Non-pigmented ciliary epithelial cell (primary cell): ENCODE measurements at places on chromosomes 13 and 19.
A peak's percentile ranks its signal among the peaks of the same experiment; 100 is the strongest.

DNA sequence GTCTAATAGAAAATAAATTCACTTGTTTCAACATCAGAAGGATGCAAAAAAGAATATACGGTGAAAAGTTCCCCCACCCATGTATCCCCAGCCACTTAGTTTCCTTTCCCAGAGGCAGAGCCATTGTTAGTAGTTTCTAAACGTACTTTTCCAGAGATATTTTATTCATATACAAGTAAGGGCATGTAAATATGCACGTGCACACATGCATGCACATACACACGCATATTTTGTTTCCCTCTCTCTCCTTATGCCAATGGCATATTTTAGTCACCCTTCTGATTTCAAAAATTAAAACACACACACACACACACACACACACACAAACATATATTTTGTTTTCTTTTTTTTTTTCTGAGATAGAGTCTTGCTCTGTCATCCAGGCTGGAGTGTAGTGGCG is 147.4 kb downstream of the PDS5B start:
- no peak for DNase-seq

GRCh38 chr13:40671956-40672764 is 5.7 kb upstream of the FOXO1 start:
- peak; percentile 60 for DNase-seq

- DNase-seq = no peak
These were observed 81.2 kb downstream of the KDM4B start for GRCh38 chr19:5050067-5050656.

DNA sequence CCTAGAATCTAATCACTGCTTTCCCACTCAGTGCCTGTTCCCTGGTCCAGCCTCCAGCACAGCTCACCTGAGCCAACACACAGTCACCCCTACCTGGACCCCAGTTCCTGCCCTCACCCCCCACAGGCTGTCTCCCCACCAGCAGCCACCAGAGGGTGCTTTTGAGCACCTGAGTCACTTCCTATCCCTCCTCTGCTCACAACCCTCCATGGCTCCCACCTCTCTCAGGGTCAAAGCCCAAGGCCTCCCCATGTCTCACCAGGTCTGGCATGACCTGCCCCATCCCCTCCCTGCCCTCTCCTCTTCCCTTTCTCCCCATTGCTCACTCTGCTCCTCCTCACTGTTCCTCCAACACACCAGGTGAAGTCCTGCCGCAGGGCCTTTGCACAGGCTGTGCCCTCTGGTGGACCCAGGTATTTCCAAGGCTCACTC is 7.1 kb upstream of the DPP9 start:
- no peak for DNase-seq

- DNase-seq = no peak
These were observed 145.5 kb upstream of the MAB21L1 start for GRCh38 chr13:35621989-35622388.
